Activated naive CD8-positive, alpha-beta T cell treated with anti-CD3 and anti-CD28 coated beads for 36 hours (primary cell): ENCODE measurements at places on chromosomes 2 and 18. TPM values are rescaled to one million over a fixed set of nuclear protein-coding genes. Genes with fewer than 3 reads are reported as not detected.

DNA sequence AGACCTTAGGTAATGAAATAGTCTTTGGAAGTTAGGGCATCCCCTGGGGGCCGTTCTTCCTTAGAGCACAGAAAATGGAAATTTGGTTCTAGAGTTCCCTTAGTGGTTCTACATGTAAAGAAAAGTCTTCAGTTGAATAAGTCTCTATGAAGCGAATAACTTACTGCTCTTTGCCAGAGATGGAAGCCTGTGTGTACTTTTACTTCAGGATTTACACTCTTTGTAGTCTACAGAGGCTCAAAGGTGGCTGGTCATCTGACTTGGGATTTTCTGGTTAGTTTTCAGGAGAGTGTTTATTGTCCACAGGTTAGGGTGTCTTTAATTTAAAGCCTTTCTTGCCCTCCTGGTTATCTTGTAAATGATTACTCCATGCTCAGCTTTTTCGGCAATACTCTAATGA is 210.6 kb downstream of the ZNF521 start:
- DNase-seq, result no peak

GRCh38 chr2:16183345-16183744 is 243.0 kb downstream of the MYCN start:
- no peak for DNase-seq

The SOCS6 gene
- 2.1 TPM for total RNA-seq

- DNase-seq, result no peak
Measured at GRCh38 chr2:70766357-70767078, 1.5 kb downstream of the ADD2 start.

DNA sequence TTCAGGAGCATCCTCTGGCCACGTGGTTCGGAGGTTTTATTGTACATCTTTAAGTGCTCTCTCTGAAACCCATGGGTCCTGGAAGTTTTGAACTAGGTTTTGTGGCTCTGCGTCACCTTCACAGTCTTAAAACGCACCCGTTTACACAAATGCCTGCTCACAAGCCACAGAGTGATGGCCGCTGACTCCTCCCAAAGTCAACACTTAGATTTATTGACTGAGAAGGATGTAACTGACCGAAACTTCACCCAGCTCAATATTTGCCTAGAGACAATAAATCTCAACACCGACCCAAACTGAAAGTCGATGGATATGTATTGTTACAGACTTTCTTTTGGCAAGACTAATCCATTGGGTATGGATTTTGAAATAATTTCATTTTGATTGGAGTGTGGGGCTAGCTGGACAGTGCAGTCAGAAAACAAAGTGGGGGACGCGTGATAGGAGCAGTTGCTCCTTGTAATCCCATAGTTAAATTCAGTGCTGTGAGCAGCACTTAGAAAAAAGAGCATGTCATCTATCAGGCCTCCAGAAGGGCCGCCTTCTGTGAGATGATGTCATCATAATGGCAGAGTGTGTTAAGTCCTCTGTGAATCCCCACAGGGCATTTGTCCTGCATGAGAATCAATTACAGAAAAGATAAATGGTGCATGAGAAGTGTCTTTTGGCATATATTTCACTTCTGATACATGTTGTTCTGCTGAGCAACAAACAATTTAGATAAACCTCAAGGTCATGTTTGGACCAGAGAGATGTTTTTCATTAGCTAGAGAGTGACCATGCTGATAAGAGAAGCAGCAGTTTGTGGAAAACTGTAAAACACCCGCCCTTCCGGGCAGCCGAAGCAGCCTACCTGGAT is 183.7 kb downstream of the INO80D start:
- DNase-seq, result no peak

DNA sequence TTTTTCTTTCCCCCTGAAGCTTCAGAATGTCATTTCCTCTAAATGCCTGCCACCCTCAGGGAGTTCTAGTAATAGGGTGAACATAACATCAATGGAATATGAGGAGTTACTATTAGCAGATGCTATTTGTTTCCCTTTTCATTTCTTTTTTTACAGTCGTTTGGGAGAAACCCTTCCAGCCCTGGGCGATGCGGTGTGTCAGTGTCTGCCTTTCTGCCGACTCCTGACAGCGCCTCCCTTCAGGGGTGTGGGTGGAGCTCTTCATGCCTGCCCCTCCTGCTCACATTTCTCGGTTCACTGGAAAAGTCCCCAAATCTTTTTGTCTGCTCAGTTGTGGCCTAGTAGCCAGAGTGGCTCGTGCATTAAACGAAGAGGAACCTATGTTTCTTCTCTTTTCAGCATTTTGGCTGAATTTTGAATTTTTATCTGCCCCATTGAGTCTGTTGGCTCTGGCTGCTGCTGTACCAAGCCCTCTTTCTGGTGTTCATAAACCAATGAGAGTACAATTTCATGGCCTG is 72.3 kb downstream of the FMNL2 start:
- no peak for DNase-seq

DNA sequence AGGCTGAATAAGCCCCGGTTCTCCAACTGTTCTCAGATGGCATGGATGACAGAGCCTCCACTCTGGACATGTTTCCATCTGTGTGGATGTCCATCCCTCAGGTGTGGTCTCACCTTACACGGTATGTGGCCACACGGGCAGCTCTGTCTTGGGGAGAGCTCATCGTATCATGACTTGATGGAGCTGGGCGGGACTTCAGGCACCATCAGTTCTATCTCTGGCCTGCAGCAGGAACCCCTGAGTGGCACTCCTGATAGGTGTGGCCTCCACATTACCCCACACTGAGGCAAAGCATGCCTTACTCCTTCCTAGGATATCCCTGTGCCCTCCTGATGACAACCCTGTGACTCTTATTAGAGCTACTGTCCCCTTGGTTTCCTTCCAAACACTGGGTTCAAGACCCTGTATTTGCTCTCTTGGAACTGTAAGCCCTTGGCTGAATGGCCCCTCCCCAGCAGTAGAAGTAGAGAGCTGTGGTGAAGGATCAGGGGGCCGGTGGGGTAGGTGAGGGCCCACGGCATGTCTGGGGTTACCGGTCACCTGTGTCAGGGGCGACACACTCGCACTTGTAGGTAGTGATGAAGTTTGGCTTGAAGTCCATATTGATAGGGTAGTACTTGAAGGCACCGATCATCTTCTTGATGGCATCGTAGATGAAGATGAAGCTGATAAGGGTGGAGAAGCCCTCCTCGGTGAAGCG is 48.2 kb downstream of the MTHFD2 start:
- no peak for DNase-seq

DNA sequence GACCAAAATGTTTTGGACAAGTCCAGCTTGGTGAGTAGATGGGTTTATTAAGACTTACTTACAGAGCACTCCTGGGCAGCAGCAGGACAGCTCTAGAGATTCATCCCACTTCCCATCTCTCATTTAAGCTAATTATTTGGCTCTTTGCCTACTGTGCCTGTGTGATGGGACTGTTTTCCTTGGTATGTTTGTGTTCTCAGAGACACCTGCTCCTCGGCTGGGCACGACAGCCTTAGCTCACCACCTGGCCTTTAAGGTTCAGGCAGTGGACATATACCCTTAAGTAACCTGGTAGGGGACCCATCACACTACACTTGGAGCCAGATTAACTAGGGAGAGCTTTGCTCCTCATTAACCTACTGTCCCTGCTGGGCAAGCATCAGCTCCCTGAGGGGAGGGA is 41.7 kb upstream of the EFEMP1 start:
- DNase-seq, result no peak
